ENCODE measurements at places on chromosomes 1 and 21. TPM values are rescaled to one million over a fixed set of nuclear protein-coding genes. Genes with fewer than 3 reads are reported as not detected.
A peak's percentile ranks its signal among the peaks of the same experiment; 100 is the strongest.

DNA sequence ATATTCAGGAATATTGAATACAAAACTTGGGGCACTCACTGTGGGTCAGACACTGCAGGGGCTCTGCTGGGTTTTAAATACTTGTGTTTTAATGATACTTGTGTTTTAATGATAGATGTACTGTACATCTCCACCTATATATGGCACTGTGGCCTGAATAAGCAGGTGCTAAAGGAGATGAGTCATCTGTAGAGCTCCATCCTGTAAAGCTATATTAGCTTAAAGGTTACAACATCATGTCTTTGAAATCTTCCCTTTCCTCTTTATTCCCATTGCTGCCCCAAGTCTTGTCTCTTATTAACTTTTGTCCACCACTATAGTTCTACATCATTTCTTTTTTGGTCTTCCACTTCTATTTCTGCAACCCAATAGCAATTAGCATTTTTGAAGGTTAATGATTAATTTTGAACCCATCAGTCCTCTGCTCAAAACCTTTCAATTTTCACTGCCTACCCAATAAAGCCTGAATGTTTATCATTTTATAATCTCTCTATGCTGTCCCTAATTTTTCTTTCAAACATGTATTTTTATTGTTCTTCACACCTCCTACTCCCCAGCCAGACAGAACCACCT is 113.3 kb upstream of the PTGFR start:
- DNase-seq = no peak

Gene CD2
- total RNA-seq = not detected

DNA sequence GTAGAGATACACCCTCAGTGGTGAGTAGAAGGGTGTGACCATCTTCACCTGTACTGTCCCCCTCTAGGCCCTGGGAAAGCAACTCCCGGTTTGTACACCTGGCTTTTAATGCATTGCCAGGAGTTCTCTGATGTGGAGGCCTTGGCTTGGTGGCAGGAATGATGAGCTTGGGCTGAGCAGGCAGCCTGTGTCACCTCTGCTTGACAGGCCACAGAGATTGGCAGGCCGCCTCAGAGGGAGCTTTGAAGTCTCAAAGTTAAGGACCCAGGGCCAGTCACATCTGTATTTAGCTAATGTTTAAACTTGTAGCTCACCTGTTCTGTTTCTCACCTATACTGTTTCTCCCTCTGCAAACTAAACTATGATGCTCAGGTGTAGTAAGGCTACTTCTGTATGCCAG is 28.5 kb downstream of the HUNK start:
- peak; percentile 20 for DNase-seq

DNA sequence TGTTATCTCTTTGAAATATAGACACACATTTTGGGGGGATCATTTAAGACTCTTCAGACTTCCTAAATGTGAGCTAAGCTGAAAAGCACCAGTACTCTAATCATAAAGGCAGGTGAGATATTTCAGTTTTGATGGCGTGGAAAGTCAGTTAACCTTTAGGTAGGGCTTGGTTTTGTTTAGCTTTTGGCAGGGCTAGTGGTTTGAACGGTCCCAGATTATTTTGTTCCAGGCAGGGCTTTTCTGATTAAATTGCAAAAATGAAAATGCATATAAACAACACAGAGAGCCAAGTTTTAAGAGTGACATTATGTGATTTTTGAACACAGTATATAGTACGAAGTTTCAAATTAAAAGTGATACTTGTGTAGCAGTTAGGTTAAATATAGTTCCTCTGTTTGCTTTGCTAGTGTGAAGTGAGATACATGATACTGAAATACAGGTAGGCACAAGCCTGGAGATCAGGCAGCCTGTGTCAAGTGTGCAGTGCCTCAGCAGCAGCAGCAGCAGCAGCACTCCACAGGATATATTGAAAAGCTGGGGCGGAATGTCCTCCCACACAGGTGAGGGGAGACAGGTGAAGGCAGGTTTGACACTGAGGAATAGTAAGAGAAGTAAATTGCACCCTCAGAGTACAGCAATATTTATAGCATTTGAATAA is 47.4 kb downstream of the CAMTA1 start:
- peak; percentile 5 for DNase-seq

Gene ACOT11
- total RNA-seq = 4.0 TPM

GRCh38 chr1:80657044-80657643 is 1143.6 kb upstream of the ADGRL2 start:
- DNase-seq = peak; percentile 1

Data from Caco-2 (cell line).